ENCODE measurements at places on chromosomes 11 and 22. TPM values are rescaled to one million over a fixed set of nuclear protein-coding genes. Genes with fewer than 3 reads are reported as not detected.

The MMP8 gene
- not detected for total RNA-seq

The MS4A6A gene
- not detected for total RNA-seq

The NTM gene
- total RNA-seq = 2.0 TPM

The CNGA4 gene
- not detected for total RNA-seq

The PTPN5 gene
- not detected for total RNA-seq

DNA sequence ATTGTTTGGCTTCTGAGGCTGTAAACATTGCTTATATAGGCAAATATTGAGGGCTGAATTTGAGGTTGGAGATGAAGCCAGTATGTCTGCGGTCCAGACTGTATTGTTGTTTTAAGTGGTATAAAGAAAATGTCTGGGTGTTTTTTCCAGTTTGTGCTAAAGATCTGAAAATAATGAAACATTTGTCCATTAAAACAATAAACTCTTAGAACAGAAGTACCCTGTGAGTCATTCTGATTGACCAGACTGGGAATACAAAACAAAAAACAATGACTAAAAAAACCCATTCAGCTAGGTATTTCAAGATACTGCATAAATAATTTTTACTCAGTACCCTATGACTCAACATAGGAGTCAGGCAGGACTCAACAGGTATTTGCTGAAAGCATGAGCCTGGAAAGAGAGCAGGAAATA, 20.4 kb downstream of the ALKBH8 start:
- DNase-seq = no peak

DNA sequence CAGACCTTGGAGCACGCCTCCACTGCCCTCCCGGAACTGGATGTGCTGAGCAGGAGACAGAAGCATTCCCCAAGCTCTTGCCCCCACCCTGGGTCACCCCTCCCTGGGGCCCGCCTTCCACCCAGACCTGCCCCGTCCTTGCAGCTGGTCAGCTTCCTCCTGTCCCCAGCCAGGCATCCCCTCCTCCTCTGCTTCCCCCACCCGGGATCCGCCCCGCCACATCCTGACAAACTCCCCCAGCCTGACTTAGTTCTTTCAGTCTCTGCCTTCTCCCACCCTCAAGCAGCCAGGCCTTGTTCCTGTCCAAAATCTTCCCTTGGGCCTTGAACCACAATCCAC, 1.1 kb upstream of the PLXNB2 start:
- DNase-seq = no peak

DNA sequence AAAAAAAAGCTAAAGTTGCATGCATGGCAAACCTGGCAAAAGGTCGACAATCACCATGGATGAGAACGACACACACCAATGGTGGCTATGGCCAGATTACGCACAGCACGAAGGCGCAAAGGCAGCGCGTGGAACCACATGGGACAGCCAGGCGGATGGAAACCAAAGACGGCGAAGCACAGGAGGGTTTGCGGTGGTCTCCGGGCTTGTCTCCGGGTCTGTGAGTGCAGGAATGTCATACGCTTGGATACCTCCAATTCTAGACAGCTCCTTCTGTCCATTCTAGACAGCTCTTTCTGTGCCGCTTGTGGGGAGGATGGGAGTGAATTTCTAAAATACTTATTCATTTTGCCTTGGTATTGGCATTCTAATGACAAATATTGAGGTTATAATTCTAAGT, 685.4 kb downstream of the BRD1 start:
- DNase-seq = no peak

- no peak for DNase-seq
These were observed 7.3 kb upstream of the EHF start for GRCh38 chr11:34613552-34614056.

GRCh38 chr11:44149651-44150050, 54.2 kb downstream of the EXT2 start:
- DNase-seq = no peak

- no peak for DNase-seq
These were observed 23.6 kb downstream of the SLC5A12 start for GRCh38 chr11:26698224-26698623.

- peak; percentile 94 for DNase-seq
These were observed 34.7 kb upstream of the CLNS1A start for GRCh38 chr11:77672264-77672663.

GRCh38 chr11:47950396-47950795, 30.0 kb upstream of the PTPRJ start:
- DNase-seq = no peak

GRCh38 chr11:112655371-112655770, 305.8 kb upstream of the NCAM1 start:
- DNase-seq = peak; percentile 98

DNA sequence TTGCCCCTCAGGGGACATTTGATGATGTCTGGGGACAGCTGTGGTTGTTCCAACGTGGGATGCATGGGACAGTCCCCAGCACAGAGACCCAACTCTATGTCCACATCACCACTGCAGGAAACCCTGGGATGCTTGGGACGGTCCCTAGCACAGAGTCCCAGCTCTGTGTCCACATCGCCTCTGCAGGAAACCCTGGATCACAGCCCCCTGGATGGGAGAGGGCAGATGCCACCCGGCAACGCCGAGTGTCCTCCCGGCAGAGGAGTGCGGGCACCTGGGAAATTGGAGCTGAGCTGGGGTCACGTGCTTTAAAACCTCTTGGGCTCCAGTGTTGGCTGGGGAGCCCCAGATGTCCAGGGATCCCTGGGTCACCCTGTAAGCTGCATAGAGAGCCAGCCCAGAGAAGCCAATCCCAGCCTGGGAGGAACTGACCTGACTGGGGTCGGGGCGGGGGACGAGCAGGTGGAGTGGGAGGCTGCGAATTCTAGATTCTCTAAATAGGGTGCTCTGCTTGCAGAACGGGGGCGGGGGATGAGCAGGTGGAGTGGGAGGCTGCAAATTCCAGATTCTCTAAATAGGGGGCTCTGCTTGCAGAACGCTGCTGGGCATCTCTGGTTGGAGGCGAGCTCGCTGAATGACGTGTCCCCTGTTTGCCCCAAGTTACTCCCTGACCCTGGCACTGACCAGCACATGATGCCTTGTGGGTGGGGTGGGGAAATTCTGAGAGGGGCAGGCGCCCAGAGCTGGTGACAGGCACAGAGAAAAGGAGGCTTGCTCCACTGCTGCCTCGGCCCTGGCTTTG, 1197.8 kb downstream of the BRD1 start:
- no peak for DNase-seq

DNA sequence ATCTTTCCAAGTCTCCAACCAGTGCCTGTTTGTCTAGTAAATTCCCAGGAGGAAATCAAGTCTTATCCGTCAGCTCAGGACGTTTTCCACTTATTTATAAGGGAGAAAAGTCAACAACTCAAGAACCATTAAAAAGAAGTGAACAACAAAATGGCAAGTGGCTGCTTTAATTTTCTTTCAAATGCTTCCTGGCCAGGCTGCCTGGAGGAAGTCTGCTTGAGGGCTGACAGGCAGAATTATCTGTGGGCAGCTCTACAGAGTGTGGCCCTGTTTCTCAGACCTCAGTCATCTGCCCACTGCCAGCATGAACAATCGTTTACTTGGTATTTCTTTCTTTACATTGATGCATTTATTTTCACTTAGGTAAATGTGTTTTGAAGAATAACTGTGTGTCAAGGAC, 281.9 kb upstream of the ISX start:
- no peak for DNase-seq
